ENCODE measurements at places on chromosomes 1 and 21.

GRCh38 chr1:28058971-28059878 lies 29.2 kb downstream of the EYA3 start:
- no peak for DNase-seq

DNA sequence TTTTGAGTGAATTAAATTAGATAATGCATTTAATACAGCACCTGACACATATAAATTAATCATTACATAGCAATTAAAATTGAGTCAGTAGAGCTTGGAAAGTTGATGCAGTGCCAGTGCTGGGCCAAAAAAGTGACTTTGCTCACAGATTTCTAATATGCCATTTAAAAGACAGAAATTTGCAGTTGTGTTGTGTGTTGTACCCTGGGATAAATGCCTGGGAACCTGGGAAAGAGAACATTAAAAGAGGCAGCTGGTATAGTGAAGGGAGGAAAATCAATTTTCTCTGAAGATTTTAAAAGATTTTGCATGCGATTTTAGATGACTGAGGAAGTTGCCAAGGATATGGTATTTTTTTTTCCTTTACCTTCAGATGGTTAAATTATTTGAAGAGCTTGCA lies 10.9 kb upstream of the CFH start:
- no peak for DNase-seq

DNA sequence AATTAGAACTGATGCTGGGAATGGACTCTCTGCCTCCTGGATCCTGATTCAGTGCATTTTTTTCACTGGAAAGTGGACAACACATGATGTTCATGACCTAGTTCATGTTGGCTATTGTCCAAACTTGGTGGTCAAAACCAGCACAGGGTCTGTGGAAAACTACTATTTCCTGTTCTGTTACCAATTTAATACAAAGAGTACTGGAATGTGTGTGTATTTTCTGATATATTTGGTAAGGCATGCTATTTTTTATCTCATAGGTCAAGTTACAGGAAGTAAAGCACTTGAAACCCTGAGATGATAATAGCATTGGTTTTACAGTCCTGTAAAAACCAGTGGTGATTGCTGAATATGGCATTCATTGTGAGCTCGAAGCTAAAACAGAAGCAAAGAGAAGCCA lies 89.9 kb downstream of the SGIP1 start:
- no peak for DNase-seq

DNA sequence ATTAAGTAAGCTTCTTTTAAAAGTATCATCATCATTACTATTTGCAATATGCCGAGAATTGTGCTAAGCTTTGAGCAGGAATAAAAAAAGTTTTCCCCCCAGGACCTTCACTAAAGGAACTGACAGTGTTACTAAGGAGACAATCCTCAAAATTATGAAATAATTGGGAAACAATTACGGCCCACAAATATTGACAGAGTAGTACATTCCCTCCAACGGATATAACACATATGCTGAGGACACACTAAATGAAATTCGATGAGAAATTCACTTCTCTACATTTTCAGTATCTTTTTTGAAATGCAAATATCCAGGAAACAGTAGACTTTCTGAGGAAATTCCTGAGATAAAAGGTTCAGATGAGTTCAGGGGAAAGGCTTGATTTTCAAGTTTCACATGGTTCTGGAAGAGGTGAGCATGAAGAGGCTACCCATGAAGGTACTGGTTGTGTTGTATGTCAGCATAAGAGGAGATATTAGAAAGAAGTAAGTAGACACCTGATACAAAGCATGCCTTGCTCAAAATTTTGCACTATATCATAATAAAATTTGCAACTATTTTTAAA lies 171.2 kb upstream of the NR5A2 start:
- no peak for DNase-seq

- no peak for DNase-seq
Observed at GRCh38 chr1:117289316-117289870, 77.9 kb upstream of the MAN1A2 start.

DNA sequence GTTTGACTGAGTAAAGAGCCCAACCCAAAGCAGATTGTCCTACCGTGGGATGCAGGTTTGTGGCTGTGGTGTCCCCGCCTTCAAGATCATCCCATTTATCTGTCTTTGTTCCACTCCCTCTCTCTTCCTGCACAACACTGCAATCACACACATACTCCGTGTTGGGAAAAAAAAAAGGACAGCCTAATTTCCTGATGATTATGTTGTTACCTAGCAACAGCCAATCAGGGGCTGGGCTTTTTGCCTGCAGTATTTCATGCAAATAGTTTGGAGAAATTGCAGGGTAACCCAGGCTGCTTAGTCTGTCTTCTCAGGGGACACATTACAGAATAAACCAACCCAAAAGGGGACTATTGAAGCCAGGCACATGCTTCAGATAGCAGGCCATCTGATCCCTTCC lies 38.3 kb downstream of the PHC2 start:
- DNase-seq = no peak

- DNase-seq = no peak
Observed at GRCh38 chr21:34987501-34988072, 61.5 kb downstream of the RUNX1 start.

- peak; percentile 82 for DNase-seq
Observed at GRCh38 chr1:182671750-182672486, 12.5 kb downstream of the RGS8 start.

All from NCI-H187 treated with DMSO at 0.1 percent for 48 hours (cell line).